GM12865 (cell line): ENCODE measurements at places on chromosomes 13 and 19.

- no peak for DNase-seq
Measured at GRCh38 chr13:23631311-23632047, 61.3 kb downstream of the TNFRSF19 start.

DNA sequence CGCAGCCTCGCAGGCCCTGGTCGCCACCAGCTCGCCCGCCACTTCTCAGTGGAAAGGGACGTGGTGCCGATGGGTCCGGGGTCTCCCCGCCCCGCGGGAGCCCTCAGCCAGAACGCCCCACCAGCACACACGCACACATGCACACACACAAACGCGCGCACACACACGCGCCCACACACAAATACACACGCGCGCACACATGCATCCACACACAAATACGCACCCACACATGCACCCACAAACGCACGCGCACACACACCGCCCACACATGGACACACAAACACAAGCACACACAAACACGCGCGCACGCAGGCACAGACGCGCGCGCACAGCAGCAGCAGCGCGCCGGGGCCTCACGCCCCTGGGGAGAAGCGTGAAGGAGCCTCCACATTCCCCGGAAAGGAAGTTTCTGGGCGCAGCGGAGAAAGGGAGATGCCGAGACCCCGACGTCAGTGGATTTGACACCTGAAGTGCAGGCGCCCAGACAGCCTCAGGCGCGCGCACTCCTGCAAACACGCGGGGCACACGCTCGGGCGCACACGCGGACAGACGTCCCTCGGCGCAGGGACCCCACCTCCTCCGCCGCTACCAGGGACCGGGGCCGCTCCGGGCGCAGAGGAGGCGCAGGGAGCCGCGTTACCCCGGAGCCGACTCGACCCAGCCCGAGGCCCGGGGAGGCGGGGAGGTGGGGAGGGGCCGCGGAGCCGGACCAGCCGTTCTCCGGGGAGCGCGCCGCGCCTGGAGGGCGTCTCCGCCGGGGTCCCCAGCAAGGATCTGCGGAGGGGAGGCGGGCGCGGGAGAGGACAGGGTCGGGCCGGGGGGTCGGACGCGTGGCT lies 622 bp downstream of the RASA3 start:
- peak; percentile 44 for DNase-seq

DNA sequence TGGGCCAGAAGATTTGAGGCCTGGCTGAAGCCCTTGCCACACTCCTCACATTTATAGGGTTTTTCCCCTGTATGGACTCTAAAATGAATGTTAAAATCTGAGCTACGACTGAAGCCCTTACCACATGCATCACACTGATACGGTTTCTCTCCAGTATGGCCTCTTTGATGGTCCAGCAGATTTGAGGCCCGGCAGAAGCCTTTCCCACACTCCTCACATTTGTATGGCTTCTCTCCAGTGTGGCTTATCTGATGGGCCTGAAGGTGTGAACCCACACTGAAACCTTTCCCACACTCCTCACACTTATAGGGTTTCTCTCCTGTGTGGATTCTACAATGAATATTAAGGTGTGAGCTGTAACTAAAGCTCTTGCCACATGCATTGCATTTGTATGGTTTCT lies 21.0 kb downstream of the ZNF45 start:
- no peak for DNase-seq

DNA sequence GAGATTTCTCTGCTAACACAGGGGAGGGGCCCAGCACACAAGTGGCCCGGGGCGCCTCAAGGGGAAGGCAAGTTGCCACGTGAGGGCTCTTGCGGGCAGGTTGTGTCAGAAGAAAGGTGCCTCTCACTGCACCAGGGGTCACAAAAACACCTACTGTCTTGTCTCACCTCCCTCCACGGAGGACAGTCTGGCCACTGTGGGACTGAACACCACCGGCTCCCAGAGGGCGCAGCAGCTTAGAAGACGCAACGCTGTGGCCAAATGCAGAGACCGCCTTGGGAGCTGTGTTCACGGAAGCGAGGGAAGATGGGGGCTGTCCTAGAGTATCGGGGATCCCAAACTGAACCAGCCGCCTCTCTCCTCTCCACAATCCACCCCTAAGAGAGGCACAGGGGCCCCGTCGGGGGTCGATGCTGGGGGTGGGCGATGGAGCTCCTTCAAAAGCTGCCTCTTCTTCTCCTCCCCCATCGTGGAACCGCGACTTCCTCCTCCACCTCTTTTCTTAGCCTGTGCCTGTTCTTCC lies 177.5 kb downstream of the FOXO1 start:
- DNase-seq, result no peak

GRCh38 chr13:99339230-99339721 lies 32.1 kb upstream of the GPR183 start:
- no peak for DNase-seq
